ENCODE measurements at places on chromosomes 6 and 20.

GRCh38 chr6:158283304-158283980 is 28.8 kb upstream of the TULP4 start:
- DNase-seq = no peak

DNA sequence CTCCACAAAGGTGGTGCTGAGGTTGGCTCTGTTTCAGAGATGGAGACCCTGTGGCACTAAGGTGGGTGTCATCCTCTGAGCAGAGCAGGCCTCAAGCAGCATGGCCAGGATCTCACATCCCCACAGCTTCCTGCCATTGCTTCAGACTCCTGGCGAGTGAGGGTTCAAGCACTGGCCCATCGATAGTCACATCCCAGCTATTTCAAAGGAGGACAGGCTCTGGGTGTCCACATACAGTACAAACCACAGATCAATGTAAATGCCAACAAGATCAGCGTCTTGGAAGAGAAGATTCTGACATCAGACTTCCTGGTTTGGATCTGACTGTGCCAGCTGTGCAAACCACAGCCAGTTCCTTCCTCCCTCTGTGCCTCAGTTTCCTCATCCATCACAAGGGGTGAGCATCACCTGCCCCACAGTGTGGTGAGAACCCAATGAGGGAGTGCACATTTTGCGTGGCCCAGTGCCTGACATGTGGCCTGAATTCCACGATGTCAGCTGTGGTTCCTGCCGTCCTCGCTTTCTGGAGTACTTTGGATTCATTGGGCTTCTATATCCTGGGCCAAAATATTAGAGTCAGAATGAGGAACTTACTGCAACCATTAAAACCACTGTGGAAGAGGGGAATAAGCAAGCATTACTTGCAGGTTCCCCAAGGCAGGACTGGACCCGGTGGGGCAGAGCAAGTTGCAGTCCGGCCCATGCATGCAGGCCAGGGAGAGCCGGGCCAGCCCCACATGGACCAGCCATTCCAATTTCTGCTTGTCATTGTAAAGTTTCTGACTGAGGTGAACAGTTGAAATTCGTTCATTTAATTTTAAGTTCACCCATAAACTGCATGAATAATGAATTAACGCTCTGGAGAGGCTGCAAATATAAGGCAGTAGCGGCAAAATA is 236.0 kb downstream of the TTLL2 start:
- DNase-seq = no peak

- DNase-seq = peak; percentile 26
These were observed 1.6 kb downstream of the UTRN start for GRCh38 chr6:144286503-144287393.

- peak; percentile 11 for DNase-seq
These were observed 33.7 kb downstream of the PTGIS start for GRCh38 chr20:49534255-49534712.

DNA sequence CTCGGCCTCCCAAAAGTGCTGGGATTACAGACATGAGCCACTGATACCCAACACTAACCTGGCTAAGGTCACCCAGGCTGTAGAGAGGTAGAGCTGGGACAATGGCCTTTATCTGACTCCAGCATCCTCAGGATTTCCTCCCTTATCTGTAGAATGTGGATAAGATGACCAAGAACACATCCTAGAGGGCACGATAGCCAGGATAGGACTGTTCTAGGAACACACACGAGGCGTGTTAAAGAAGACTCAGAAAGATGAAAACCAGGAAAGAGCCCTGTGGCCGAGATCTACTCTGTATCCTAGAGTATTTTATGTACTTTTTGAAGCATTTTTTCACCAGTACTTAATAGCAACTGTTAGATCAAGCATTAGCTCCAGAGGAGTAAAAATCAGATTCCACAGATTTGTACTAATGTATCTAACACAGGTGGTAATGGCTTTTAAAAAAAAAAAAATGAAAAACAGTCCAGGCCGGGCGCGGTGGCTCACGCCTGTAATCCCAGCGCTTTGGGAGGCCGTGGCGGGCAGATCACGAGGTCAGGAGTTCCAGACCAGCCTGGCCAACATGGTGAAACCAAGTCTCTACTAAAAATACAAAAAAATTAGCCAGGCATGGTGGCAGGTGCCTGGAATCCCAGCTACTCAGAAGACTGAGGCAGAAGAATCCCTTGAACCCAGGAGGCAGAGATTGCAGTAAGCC is 17.3 kb downstream of the PPP1R10 start:
- no peak for DNase-seq

GRCh38 chr20:1434571-1435336 is 31.9 kb downstream of the NSFL1C start:
- no peak for DNase-seq

GRCh38 chr6:167697316-167697715 is 129.4 kb upstream of the AFDN start:
- DNase-seq = no peak

GRCh38 chr6:144893680-144894151 is 608.6 kb downstream of the UTRN start:
- DNase-seq = no peak

DNA sequence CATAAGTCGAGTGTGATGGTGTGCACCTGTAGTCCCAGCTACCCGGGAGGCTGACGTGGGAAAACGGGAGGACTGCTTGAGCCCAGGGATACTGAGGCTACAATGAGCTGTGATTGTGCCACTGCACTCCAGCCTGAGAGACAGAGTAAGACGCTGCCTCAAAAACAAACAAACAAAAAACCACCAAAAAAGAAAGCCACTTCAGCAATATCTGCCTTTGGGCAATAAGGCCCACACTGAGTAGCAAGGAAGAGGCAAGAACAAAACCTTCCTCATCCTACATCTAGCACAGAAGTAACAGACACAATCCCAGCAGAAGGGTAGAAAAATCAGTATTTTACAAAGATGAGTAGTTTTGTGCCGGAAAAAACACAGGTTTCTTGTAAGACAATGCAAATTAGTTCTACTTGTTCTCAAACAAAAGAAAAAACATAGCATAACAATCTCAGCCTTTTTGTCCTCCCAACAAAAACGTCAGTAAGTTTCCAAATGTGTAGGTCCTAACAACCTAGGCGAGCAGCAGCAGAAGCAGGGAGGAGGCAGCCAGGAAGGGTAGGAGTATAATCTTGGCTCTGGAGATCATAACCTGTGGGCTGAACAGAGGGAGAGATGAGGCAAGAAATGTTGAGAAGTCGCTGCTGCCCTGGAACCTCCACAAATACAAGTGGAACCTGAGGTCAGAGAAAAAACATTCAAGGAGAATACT is 5.7 kb downstream of the PPP1R10 start:
- no peak for DNase-seq

GRCh38 chr6:112396221-112396620 is 49.1 kb downstream of the RFPL4B start:
- DNase-seq = no peak

- peak; percentile 26 for DNase-seq
These were observed 228.3 kb downstream of the SLC35F1 start for GRCh38 chr6:118135371-118135770.

- no peak for DNase-seq
These were observed at the start of gene ZFP57 for GRCh38 chr6:29680904-29681303. Gene ZFP57 (minus strand): TSS chr6:29681152. CDS start chr6:29677003, 4,149 bp downstream.

GRCh38 chr6:33000055-33000454 is 9.3 kb downstream of the HLA-DOA start:
- DNase-seq = no peak

DNA sequence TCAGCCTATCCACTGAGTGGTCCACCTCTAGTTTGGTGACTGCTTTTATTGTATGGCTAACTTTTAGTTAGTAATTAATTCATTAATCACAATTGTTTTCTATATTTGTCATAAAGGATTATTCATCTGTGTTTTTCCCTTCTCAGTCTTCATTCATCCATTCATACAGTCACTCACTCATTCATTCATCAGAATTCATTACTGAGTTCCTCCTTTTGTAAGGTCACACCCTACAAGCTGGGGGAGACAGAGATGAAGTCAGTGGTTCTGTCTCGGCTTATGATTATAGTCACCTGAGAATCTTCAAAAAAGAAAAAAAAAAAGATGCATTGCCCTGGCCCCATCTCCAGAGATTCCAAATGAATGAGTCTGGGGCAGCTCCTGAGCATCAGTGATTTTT is 257.1 kb downstream of the ADGB start:
- DNase-seq = no peak

- no peak for DNase-seq
These were observed 128.2 kb downstream of the BANF2 start for GRCh38 chr20:17827759-17828559.

All from NCI-H774 (cell line).